ENCODE measurements at places on chromosomes 5 and 9.

- no peak for DNase-seq
Measured at GRCh38 chr5:95358848-95359247, 32.3 kb upstream of the FAM81B start.

DNA sequence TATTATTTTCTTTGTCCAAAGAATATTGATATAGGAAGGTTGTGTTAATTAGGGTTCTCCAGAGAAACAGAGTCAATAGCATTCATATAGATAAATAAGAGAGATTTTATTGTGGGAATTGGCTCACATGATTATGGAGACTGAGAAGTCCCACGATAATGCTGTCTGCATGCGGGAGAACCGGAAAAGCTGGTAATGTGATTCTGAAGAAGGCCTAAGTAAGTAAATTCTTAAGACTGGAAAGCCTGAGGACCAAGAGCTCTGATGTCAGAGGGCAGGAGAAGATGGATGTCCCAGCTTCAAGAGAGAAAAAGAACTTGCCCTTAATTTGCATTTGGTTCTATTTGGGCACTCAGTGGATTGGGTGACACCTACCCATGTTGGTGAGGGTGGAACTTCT lies 307.4 kb upstream of the C9orf72 start:
- no peak for DNase-seq

DNA sequence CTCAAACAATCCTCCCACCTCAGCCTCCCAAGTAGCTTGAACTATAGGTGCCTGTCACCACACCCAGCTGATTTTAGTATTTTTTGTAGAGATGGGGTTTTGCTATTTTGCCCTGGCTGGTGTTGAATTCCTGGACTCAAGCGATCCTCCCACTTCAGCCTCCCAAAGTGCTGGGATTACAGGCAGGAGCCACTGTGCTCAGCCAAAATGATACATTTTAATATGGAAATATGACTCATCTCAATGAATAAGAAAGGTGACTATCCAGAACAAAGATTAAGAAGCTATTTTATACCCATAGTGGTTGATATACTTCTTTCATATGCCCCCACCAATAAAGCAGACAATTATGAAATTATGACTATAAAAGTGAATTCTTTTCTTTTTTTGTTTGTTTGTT lies 166.2 kb downstream of the NFIB start:
- no peak for DNase-seq

DNA sequence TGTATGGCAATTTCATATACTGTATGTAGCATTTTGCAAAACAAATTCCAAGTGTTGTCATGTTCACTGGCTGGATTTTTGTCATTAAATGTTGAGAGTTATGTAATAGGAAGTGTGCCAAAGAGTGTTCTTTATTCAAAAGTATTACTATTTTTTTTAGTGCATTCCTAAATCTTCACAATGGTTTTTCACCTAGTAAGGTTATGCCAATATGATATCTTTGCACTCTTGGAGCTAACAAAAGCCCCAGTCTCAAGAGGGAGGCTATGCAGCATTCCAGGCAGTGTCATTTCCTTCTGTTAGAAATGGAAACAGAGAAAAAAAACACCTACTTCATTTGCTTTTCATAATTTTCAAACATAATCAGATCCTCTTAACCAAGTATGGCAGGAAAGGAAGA lies 5.1 kb upstream of the SSBP2 start:
- no peak for DNase-seq

- DNase-seq: no peak
Measured at GRCh38 chr5:158511454-158511853, 588.3 kb downstream of the EBF1 start.

DNA sequence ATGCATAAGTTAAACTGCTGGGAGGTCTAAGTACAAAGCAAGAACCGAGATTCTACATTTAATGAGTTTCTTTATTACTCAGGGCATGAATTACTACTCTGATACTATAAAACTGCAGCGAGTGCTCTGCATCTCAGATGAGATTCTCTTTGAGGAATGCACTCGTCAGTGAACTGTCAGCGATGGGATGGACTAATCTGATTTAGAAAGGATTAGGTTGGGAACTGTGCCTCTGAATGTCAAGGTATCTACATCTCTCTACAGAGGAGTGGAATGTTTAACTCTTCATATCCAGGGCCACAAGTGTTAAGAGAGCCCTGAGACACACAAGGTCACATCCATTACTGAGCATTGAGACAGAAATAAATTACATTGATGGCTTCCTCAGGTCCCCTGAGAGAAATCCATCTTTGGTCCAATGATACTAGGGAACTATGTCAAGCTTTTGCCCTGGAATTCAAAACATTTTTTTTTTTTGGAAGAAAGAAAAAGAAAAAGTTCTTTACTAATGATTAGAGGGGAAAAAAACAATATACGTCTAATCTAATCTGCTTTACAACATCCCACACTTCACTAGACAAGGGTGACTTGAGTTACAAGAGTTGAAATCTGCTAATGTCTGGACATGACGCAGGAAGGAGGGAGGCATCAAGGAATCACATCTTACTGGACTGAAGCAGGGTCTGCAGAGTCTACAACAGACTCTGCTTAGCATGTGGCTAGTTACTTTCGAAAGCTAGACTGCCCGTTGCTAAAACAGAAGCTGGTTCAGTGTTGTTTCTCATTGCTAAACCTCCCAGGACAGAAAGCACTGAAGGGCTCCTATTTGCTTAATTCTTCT lies 270.0 kb upstream of the TLE4 start:
- no peak for DNase-seq

GRCh38 chr5:88979244-88979643 lies 96.3 kb upstream of the MEF2C start:
- DNase-seq: no peak

DNA sequence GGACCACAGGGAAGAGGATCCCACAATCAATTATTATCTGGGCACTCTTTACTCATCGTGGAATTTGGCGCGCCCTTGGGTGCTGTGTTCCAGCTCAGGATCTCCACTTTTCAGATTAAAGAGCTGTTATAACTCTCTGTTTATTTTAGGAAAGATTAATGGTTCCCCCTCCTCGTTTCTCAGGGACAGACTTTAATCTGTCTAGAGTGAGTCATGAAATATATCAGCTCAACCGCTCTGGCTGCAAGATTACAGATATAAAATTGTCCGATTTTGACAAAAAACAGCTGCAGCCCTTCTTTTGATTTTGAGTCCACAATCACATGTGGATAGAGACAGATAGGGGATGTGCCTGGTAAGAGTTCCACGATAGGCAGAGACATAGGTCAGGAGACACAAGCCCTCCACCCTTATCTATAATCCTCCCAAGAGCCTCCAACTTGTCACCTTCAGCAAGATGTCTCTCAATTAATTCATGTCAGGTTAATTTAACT lies 77.6 kb upstream of the ANKRD55 start:
- DNase-seq: no peak

DNA sequence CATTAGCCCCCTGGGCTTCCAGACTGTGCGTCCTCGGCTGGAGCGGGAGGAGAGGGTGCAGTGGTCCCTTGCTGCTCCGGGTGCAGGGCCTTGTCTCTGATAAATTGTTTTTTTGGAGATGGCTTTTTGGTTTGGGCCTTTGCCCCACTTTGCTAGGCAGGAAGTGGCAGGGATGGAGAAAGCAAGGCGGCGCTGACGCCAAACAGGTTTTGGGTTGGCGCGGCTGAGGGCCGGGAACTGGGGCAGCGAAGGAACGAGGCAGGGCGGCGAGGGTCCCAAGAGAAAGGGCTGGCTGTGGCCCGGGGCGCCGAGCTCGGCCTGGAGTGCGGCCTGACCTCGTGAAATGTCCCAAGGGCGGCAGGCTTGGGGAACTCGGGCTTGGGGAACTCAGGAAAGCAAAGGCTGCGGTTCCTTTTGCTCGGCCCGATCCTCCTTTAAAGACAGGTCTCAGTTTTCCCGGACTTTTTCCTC lies 4.1 kb downstream of the LHX2 start:
- no peak for DNase-seq

DNA sequence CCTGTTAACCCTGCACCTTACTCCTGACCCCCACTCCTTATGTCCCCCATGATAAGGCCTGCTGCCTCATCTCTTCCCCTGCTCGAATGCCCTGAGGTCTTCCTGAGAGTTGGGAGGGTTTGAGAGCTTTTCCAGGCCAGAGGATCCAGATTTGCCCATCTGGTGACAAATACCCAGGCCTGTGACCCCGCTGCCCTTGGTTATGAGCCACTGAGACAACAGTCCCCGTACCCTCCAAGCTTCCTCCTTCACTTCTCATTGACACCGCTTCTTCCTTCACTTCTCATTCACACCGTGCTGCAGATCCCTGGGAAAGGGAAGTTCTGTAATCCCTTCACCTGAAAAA lies 593 bp downstream of the GM2A start:
- no peak for DNase-seq

DNA sequence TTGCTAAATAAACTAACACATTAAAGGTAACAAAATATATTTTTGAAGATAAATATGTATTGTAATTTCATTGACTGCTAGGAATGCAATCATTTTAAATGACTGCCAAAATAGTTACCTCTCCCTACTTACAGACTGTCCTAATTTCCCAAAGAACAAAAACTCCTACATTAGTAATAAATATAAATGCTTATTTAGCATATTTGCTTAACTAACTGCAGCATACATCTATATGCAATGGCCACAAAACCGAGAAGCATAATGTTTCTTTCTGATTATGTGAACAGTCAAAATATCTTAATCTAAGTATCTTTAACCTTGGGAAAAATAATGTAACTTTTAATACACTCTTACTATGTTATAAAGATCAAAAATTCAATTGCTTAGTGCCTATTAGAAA lies 431.7 kb downstream of the HCN1 start:
- DNase-seq: no peak

DNA sequence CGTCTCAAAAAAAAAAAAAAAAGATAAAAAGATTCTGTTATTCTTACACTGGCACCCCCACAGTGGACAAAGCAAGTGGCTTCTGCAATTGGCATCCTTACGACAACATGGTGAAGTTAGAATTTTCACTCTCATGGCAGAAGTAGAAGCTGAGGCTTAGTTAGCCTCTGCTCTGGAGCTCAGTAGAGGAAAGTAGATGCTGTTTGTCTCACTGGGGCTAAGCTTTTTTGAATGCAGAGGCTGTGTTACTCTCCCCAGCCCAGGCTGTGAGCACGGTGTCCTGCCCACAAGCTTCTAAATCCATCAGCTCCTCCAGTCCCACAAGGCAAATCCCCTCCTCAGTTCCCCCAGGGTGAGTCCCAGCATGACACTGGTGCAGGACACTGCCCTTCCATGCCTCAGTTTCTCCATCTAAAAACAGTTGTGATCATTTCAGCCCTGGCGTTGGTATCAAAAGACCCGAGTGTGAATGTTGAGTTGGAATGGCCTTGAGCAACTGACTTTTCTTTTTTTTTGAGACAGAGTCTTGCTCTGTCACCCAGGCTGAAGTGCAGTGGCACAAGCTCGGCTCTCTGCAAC lies 22.6 kb upstream of the PHF19 start:
- no peak for DNase-seq

DNA sequence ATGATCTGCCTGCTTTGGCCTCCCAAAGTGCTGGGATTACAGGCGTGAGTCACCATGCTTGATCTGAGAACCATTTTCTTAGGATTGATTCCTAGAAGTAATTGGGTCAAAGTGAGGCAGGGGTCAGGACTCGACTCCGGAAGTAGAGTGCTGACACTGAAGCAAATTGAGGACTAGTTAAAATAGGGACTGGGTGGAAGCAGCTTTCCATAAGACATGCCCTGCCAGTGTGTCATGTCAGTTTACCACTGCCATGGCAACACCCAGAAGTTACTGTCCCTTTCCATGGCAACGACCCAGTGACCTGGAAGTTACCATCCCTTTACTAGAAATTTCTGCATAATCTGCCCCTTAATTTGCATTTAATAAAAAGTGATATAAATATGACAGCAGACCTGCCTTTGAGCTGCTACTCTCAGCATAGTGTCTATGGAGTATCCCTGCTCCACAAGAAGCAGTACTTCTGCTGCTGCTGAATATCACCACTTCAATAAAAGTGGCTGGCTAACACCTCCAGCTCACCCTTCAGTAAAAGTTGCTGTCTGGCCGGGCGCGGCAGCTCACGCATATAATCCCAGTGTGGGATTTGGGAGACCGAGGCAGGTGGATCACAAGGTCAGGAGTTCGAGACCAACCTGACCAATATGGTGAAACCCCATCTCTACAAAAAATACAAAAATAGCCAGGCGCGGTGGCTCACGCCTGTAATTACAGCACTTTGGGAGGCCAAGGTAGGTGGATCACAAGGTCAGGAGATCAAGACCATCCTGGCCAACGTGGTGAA lies 47.8 kb upstream of the JADE2 start:
- DNase-seq: no peak

DNA sequence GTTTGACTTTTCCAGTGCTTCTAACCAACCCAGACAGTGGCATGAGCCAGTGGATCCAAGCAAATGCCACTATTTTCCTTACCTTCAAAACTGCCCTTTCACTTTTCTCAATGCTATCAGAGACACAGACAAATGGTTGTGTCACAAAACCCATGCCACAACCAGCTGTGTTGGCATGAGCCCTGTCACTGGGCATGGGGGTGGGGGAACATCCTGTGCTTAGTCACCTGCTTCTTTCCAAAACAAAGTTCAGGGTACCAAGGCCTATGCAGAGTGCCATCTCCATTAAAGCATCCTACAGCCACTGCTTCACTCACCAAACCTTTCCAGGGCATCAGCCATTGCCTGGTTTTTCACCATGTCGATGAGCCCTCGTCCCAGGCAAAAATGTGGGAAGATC lies 30.1 kb downstream of the NIPSNAP3B start:
- DNase-seq: no peak

GRCh38 chr5:33370466-33370859 lies 70.3 kb upstream of the TARS1 start:
- DNase-seq: no peak

- no peak for DNase-seq
Measured at GRCh38 chr9:112719241-112719691, 1.3 kb upstream of the INIP start.

DNA sequence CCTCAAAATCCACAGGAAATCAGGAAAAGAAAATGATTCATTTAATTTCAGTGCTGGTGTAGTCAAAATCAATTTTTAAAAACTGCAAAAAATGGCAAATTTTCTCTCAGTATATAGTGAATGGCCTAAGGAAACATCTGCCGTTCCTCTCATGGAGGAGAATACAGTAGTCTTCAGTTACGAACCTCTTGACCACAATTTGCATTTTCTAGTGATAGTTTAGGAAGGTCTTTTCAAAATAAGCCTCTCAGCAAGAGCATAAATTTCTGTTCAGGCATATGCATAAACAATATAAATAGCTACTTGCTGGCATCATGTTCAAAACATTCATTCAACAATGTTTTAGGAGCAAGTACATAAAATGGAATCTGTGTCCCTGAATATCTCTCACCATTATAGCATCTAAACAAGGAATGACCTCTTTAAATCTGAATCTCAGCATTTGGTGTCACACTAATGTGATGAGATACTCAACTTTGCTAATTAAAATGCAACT lies 33.5 kb downstream of the HAPLN1 start:
- no peak for DNase-seq

All from stimulated activated CD4-positive, alpha-beta T cell treated with anti-CD3 and anti-CD28 coated beads, Interleukin-2, amount 100 ng/mL, for 48 hours (primary cell).